ENCODE measurements at places on chromosomes 16 and 17. TPM values are rescaled to one million over a fixed set of nuclear protein-coding genes. Genes with fewer than 3 reads are reported as not detected.

DNA sequence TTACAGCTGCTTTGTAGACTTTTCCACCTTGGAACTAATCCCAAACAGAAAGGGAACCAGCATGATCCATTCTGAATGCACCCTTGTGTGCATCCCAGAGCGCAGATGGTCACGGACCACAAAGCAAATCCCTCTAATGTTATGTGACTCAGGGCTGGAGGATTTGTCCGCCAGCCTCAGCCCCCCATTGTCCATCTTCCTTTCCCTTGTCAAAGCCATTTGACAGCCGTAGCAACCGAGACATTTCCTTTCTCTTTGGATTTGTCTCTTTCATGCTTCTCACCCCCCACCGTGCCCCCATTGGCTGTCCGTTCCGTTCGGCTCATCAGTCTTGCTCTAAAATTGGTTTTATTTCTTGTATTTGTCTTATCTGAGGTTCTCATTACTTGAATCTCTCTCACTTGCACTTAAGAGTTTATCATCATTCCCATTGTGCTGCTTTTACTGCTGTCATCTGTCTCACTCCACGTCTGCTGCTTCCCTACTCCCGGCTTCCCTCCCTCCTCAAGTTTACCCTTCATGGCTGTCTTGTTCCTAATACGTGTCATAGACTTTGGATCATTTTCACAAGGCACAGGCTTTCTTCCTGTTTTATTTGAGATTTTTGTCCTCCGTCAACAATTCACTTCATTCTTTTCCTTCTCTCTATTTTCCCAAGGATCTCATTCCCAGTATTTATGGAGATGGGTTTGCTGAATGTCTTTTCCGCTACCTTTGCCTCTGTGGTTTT lies 163.4 kb upstream of the ERCC4 start:
- DNase-seq = no peak
- no peaks in the 10 kb centered on the region for H3K27me3 ChIP-seq
- no peak overlapping the region for H3K27ac ChIP-seq
- no peak overlapping the region for H3K4me3 ChIP-seq
- no peaks in the 10 kb centered on the region for H3K36me3 ChIP-seq

DNA sequence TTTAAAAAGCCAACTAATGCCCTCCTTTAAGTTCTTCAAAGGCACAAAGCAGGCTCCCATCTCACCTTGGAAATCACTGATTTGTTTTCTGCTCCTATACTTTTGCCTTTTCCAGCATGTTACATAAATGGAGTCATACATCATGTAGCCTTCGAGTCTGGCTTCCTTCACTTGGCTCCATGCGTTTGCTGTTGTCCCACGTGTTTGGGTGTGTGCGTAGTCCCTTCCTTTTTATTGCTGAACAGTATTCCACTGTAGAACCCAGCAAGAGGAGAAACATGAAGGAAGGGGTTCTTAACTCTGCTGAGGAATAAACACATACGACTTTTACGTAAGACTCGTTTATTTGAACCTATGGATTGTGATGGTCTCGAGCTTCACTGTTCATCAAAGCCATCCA lies 82.0 kb downstream of the GPRC5B start:
- H3K27me3 ChIP-seq = no peaks in the 10 kb centered on the region
- H3K27ac ChIP-seq = peak overlapping the region; percentile 36
- H3K36me3 ChIP-seq = no peaks in the 10 kb centered on the region

The CYTH1 gene
- total RNA-seq = 40.4 TPM

The TPSD1 gene
- not detected for total RNA-seq

The INTS2 gene
- 7.3 TPM for total RNA-seq

The TMIGD1 gene
- total RNA-seq = not detected

GRCh38 chr17:36827081-36827480 lies 110.2 kb upstream of the LHX1 start:
- peaks cover 19% of the 10 kb centered on the region for H3K27me3 ChIP-seq
- no peak overlapping the region for H3K27ac ChIP-seq
- H3K4me3 ChIP-seq = no peak overlapping the region

The MT1H gene
- total RNA-seq = not detected

DNA sequence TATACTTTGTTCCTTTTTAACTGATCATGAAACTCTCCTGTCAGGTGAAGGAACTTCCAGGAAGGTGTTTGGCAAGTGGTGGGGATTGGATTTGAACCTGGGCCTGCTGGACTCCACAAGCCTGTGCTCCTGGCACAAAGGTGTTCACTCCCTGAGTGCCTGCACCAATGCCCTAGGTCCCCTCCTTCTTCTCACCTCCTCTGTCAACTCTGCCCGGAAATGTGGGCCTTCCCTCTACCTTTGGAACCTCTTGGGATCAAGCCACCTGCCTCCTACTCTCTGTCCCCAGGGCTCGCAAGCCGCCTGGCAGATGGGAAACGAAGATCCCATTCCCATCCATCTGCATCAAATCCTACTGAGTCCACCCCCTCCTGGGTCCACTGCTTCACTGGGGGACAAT lies 40.0 kb downstream of the RTN4RL1 start:
- no peaks in the 10 kb centered on the region for H3K36me3 ChIP-seq
- no peak overlapping the region for H3K27ac ChIP-seq
- H3K27me3 ChIP-seq = no peaks in the 10 kb centered on the region

- no peak for DNase-seq
- no peak overlapping the region for H3K4me3 ChIP-seq
- no peak overlapping the region for H3K27ac ChIP-seq
- H3K4me1 ChIP-seq = no peaks in the 10 kb centered on the region
Observed at GRCh38 chr17:76379275-76379641, 5.2 kb upstream of the SPHK1 start.

The LRRC45 gene
- 1.4 TPM for total RNA-seq

The RDM1 gene
- not detected for total RNA-seq

The RNF151 gene
- not detected for total RNA-seq

DNA sequence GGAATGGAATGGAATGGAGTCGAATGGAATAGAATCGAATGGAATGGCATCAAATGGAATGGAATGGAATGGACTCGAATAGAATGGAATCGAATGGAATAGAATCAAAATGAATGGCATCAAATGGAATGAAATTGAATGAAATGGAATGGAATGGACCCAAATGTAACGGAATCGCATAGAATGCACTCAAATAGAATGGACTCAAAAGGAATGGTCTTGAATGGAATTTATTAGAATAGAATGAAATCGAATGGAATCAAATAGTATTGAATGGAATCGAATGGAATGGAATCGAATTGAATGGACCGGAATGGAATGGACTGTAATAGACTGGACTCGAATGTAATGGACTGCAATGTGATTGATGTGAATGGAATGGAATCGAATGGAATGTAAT lies 501.4 kb upstream of the WSB1 start:
- no peak overlapping the region for H3K27ac ChIP-seq
- no peaks in the 10 kb centered on the region for H3K4me1 ChIP-seq
- no peak overlapping the region for H3K4me3 ChIP-seq
- no peaks in the 10 kb centered on the region for H3K27me3 ChIP-seq

The MEOX1 gene
- total RNA-seq = 8.7 TPM

GRCh38 chr16:52993179-52993578 lies 59.5 kb downstream of the CHD9NB start:
- no peaks in the 10 kb centered on the region for H3K27me3 ChIP-seq
- no peaks in the 10 kb centered on the region for H3K4me1 ChIP-seq
- H3K4me3 ChIP-seq = no peak overlapping the region
- H3K36me3 ChIP-seq = no peaks in the 10 kb centered on the region

The RRAD gene
- total RNA-seq = 164 TPM

GRCh38 chr16:57600048-57600835 lies 28.2 kb upstream of the ADGRG1 start:
- no peak for DNase-seq
- H3K4me1 ChIP-seq = peaks cover 4% of the 10 kb centered on the region
- H3K27ac ChIP-seq = no peak overlapping the region
- no peaks in the 10 kb centered on the region for H3K36me3 ChIP-seq
- H3K4me3 ChIP-seq = no peak overlapping the region

DNA sequence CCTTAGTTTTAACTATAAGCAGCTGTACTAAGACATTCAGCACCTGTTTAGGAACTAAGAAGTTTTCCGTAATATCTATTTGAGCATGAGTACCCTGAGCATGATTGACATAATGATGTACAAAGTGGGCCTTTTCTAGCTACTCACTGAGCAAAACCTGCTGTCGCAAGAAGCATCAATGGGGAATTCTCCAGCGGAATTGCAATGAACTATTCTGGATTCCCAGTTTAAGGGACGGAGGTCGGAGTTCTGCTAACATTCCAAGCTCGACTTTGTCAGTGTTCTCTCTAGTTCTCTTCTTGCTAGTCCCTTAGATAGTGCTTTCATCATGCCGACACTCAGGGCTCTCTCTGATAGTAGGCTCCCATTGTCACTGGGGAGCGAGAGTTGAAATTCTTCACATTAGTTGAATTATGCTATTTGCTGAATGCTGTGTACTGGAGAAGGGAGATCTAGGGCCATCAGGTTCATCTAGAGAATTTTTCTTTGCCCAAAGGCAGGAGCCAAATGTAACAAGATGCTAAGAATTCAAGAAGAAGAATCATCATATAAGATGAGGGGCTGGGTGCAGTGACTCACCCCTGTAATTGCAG lies 40.2 kb upstream of the MYH2 start:
- H3K36me3 ChIP-seq = no peaks in the 10 kb centered on the region
- peak overlapping the region; percentile 1 for H3K27ac ChIP-seq
- no peak overlapping the region for H3K4me3 ChIP-seq
- no peak for DNase-seq

DNA sequence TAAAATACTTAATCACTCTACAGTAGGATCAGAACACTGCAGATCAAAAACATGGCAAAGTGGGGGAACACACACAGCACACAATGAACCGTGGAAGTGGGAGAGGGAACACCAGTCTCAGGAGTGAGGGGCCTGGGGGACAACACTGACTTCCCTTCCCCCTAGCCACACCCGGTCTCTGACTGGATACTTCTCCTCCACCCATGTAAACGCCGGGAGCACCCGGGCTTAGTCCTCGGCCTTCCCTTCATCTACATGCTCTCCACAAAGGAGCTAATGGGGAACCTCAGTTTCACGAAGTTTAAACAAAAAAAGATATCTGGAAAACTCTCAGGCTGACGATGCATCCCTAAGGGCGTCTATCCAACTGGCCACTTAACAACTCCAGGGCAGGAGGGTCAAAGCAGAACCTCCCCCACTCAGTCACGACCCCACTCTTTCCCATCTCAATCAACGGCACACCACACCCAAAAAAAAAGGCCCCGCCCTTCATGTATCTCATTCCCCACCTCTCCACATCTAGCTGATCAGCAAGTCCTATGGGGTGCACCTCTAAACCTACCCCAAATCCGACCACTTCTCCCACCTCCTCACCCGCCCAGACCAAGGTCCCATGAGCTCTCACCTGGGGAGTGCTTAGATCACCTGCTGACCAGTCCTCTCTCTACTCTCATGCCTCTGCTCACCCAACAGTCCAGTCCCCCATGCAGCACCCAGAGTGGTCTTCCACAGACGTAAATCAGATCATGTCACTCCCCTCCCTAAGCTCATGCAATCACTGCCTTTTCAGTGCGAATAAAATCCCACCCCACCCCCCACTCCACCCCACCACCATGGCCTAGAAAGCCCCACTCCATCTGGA lies 7.4 kb downstream of the ZDHHC7 start:
- peaks cover 73% of the 10 kb centered on the region for H3K4me1 ChIP-seq
- no peak for DNase-seq
- no peaks in the 10 kb centered on the region for H3K27me3 ChIP-seq
- H3K36me3 ChIP-seq = no peaks in the 10 kb centered on the region

DNA sequence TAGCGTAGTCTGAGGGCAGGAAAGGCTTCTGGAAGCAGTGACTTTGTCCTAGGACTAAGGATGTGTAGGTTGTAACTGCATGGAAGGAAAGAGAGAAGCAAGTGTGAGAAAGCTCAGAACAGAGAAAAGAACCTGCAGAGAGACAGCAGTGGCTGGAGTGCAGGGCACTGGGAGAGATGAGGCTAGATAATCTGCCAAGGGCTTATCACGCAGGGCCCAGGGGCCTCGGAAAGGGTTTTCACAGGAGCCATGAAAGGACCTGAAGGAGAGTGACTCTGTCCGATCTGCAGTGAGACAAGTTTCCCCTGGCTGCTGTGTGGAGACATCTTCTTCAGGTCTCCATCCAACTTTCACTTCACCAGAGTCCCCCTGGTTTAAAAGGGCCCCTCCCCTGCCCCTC lies 7.1 kb upstream of the SRCAP start:
- DNase-seq = no peak
- H3K4me3 ChIP-seq = no peak overlapping the region
- no peaks in the 10 kb centered on the region for H3K36me3 ChIP-seq
- no peaks in the 10 kb centered on the region for H3K27me3 ChIP-seq
- H3K4me1 ChIP-seq = no peaks in the 10 kb centered on the region
- H3K27ac ChIP-seq = no peak overlapping the region

DNA sequence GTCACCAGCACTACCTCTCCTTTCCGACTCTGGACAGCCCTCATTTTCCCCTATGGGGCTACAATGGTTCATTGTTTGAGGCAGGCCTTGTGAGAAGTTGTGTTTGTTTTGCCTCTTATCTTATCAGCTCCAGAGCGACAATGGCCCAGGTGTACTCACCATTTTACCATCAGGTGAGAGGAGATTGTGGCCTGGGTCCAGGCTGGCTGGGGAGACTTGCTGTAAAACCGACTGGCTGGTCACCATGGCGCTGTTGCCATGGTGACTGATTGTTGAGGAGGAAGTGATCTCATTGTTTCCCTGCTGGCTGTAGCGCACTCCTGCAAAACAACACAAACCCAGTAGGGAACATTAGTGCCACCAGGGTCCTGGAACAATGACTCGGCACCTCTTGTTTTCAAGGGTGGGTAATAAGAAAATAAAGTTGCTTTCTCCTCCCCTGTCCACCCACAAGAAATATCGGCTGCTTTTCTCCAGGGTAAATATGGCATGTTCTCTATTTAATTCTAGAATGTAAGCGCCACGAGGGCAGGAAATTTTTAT lies 34.4 kb downstream of the HNF1B start:
- no peak overlapping the region for H3K4me3 ChIP-seq
- no peak overlapping the region for H3K27ac ChIP-seq
- peaks cover 12% of the 10 kb centered on the region for H3K27me3 ChIP-seq
- DNase-seq = no peak

The CSH2 gene
- total RNA-seq = not detected

Data from psoas muscle (tissue), 8 donors.